ENCODE measurements at places on chromosomes 5 and 9. TPM values are rescaled to one million over a fixed set of nuclear protein-coding genes. Genes with fewer than 3 reads are reported as not detected.

The GABRA1 gene
- total RNA-seq = not detected

The RNF38 gene
- total RNA-seq = 49.7 TPM

The NEK6 gene
- total RNA-seq = 96.7 TPM

The C5orf63 gene
- total RNA-seq = 6.1 TPM

The LRRC70 gene
- 1.0 TPM for total RNA-seq

The RRAGA gene
- total RNA-seq = 75.8 TPM

- DNase-seq = no peak
Measured at GRCh38 chr5:176882567-176882903, 16.6 kb downstream of the HK3 start.

GRCh38 chr5:180389252-180390101 lies 36.3 kb upstream of the GFPT2 start:
- DNase-seq = no peak

- DNase-seq = no peak
Measured at GRCh38 chr9:18447541-18447940, 26.4 kb upstream of the ADAMTSL1 start.

DNA sequence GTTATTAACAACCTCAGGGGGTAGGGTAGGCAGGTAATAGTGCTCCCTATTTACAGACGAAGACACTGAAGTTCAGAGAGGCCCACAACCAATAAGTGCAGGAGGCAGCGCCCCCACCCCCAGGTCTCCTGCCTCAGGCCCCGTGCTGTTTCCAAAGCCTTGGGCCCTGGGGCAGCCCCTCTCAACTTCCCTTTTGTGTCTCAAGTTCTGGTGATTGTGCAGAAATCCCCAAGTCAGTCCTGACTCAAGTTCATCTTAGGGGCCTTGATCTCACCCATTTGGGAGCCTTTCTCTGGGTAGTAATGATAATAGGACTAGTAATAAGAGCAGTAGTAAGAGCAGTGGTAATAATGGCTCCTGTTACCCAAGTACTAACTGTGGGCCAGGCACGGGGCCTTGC lies 35.5 kb upstream of the ASS1 start:
- DNase-seq = no peak

DNA sequence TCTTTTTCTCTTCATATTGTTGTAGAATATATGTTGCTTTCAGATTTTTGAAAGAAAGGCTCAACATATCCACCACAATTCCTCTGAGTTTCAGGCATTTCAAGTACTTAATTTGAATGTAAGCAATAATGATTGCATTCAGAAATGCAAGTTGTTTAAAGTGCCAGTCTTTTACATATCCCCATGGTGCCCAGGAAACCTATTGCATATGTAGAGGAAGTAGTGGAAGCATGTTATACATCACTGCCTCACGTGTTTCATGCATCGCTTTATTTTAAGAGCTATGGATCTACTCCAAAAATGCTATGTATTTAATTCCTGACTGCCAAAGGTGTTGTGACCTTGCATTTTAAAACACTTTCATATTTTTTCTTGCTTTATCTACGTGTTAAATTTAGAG lies 28.1 kb downstream of the CPEB4 start:
- DNase-seq = no peak

DNA sequence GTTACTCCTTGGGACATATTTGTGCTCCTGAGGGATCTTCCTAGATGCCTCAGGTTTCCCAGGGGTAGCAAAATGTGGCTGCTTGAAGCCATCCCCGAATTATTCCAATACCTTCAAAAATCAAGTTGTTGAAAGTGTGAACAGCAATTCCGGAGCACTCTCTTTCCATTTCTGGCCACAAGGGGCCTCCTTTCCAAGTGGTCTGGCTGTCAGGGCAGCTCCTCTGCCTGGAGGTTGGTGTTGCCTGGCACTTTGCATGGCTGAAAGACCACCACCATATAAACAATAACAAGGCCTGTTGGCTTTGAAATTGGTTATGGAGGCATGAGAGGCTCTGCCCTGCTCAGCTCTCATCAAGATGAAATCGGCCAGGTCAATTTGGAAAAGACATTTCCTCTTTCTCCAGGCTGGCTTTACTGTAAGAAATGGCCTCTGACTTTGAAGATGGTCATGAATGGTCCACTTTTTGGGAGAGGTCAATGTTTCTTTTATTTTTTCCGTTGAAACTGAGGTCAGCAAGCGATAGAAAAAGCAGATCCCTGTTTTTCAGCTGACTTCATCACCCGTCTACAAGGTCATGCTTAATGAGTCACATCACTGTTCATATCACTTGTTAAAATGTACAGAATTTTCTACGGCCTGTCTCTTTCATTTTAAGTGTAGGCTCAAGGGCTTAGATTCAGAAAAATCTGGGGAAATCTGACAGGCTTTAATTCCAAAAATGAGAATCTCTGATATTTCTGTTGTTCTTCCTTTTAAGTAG lies 481.1 kb upstream of the ZNF608 start:
- DNase-seq = no peak

DNA sequence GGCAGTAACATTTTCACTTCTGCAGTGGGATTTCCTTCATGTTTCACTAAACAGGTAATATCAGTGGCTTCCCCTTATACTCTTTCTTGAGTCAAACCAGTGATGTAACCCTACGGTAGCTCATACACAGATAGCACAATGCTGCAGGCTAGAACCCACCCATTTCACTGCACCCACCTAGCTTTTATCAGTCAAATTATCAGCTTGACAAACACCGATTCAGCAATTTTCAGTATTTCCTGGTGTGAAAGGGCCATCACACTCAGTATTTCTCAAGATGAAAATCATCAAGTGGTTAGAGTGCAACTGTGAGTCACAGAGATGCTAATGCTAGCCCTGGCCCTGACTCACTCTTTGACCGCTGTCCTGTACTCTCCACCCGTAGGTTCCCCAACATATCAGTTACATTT lies 242.3 kb upstream of the PTGER4 start:
- no peak for DNase-seq

DNA sequence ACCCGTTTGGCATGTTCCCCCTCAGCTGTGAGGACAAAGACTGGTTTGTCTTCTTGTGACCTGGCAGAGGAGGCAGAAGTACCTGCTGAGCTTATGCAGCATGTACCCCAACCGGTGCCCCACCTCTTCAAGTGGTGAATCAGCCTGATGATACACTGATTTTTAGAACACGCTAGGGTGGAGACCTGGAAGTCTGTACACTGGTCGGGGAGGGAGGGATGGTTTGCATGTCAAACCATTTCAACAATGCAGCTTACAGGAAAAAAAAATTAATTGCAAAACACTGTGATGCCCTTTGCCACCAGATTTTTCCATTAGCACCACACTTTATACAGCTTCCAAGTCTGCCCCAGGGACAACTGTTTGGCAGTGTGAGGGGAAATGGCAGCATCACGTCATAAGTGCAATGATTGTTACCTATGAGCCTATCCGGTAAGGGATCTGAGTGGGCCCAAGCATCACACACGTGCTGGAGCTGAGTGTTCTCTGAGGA lies 155.1 kb upstream of the DMRT1 start:
- DNase-seq = no peak

- no peak for DNase-seq
Measured at GRCh38 chr5:3607541-3608181, 12.0 kb downstream of the IRX1 start.

- DNase-seq = no peak
Measured at GRCh38 chr5:2991884-2992283, 240.4 kb upstream of the IRX2 start.

GRCh38 chr5:176355400-176356178 lies 6.0 kb downstream of the KIAA1191 start:
- DNase-seq = no peak

DNA sequence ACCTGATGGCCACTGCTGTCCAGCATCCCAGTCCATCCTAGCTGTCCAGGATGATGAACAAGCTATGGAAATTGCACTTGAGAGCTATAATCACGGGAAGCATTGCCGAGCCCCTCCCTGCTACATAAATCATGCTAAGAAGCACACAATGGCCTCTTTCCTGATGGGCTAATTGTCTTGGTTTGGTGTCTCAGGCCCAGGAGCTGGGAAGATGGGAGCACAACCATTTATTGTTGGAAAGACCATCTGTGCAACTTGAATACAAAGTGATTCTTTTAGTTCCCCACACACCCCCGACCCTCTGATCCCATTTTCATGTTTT lies 80.4 kb downstream of the RGS3 start:
- no peak for DNase-seq

Measured in mucosa of gallbladder (tissue), 1 donor.